ENCODE measurements at places on chromosomes 5 and 9.

- no peak for DNase-seq
These were observed 38.8 kb downstream of the SFXN1 start for GRCh38 chr5:175516933-175517823.

- DNase-seq, result peak; percentile 46
These were observed 1.6 kb downstream of the HBEGF start for GRCh38 chr5:140344683-140345423.

DNA sequence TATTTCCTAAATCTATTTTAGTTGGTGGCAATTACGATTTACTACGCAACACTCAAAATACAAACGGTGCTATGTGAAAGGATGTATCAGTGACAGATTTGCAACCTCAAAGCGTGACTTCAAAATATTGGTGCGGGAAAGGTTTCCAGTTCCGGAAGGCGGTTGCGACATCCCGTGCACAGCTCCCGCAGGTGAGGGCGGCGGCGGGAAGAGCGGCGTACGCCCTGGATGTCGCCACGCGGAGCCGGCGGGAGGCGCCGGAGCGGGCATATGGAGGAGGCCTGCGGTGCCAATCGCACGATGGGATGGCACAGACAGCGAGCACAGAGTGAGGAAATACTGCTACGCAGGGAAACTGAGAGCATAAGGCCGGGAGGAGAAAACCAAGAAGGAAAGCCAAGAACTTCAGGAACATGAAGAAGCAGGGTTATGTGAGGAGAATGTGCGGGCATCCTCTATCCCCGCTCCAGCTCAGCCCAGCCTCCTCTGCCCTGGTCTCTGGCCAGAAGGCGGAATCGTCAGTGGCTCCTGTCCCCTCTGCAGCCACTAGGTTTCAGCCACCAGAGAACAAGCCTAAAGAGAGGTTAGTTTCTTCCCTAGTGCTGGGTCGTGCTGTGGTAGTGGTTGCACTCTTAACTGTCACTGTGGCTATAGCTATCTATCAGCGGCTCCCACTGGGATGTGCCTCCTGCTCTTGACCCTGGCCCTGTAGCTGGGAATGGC is 378.1 kb upstream of the TLE4 start:
- no peak for DNase-seq

DNA sequence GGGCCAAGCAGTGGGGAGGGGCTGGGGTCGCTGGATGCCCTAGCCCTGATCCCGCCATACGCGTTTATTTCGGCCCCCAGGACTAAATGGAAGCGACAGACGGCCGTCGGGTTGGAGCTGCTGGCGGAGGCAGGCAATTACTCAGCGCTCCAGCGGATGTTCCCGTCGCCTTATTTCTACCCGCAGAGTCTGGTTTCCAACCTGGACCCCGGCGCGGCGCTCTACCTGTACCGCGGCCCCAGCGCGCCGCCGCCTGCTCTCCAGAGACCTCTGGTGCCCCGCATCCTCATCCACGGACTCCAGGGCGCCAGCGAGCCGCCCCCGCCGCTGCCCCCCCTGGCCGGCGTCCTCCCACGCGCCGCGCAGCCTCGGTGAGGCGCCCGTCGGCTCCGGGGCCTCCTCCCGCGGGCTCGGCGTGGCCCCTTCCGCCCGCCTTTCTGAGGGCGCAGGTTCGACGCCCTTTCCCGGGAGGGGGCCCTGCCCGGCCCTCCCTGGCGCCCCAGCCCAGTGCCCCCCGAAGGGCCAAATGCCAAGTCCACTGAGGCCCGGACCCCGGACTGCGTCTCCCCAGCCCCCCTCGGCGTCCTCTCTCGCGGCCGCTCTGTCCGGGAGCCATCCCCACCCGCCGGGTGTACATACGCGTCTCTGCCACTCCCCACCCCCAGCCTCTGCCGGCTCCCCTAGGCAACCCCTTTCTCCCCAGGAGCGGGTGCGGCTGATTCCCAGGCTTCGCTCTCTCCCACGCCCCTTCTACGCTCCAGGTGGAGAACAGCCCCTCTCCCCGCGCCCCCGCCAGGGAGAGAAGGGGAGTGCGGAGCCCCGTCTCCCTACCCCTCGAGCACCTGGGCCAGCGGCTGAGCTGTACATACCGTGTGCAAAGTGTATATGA is 7.0 kb downstream of the BARHL1 start:
- no peak for DNase-seq

- DNase-seq, result peak; percentile 95
These were observed 439.6 kb downstream of the CSNK1G3 start for GRCh38 chr5:123951582-123951977.

- DNase-seq, result peak; percentile 48
These were observed 96.9 kb upstream of the FCN2 start for GRCh38 chr9:134783699-134784039.

DNA sequence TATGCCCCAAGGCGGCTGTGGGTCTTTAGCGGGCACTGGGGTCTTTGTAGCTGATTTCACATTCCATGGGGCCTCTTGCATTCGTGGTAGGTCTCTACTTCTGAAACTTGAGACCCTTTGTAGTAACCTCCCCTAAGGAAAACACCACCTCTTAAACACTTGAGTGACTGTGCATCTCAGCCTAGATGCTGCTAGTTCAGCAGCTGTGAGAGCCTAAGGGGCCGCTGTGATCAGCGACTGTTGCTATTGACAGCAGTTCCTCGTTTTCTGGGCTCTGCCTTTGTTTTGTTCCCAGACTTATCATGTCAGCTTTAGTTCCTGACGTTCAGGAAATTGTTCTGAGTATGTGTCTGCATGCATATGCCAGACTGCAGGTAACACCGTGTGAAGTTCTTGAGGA is 171.2 kb downstream of the HSPA4 start:
- no peak for DNase-seq

- DNase-seq, result no peak
These were observed 20.4 kb downstream of the ZBTB5 start for GRCh38 chr9:37444890-37445289.

GRCh38 chr5:12023614-12024241 is 119.5 kb upstream of the CTNND2 start:
- peak; percentile 22 for DNase-seq

DNA sequence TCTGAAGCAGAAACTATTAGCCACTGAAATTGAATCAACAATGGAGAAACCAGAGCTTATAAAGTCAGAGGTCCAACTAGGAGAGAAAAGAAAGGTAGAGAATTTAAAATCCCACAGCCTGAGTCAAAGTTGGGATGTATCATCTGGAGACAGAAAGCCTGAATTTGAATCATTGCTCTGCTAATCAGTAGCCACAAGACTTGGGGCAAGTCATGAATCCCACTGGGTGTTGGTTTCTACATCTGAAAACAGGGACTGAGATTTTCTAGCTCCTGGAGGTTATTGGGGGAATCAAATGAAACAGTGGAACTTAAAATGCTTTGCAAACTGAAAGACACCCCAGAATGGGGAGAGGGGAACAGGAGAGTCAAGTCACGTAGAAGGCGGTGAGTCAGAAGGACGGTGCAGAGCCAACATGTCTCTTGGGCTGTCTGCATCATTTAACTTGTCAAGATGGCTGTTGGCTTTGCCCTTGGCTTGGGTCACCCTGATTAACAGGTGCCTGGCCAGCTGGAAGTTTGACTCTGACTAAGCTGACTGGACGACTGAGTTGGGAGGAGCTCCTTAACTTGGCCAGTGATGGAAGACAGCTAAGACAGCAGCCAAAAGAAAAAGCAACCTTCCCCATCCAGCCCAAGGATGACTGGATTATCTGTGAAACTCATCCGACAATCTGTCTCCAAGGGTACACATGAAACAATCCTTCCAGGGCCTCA is 60.6 kb upstream of the ADRA1B start:
- peak; percentile 52 for DNase-seq

GRCh38 chr9:112361601-112362000 is 18.3 kb upstream of the HSDL2 start:
- DNase-seq, result peak; percentile 45

- no peak for DNase-seq
These were observed 124.7 kb downstream of the DAB2IP start for GRCh38 chr9:121776001-121776738.

DNA sequence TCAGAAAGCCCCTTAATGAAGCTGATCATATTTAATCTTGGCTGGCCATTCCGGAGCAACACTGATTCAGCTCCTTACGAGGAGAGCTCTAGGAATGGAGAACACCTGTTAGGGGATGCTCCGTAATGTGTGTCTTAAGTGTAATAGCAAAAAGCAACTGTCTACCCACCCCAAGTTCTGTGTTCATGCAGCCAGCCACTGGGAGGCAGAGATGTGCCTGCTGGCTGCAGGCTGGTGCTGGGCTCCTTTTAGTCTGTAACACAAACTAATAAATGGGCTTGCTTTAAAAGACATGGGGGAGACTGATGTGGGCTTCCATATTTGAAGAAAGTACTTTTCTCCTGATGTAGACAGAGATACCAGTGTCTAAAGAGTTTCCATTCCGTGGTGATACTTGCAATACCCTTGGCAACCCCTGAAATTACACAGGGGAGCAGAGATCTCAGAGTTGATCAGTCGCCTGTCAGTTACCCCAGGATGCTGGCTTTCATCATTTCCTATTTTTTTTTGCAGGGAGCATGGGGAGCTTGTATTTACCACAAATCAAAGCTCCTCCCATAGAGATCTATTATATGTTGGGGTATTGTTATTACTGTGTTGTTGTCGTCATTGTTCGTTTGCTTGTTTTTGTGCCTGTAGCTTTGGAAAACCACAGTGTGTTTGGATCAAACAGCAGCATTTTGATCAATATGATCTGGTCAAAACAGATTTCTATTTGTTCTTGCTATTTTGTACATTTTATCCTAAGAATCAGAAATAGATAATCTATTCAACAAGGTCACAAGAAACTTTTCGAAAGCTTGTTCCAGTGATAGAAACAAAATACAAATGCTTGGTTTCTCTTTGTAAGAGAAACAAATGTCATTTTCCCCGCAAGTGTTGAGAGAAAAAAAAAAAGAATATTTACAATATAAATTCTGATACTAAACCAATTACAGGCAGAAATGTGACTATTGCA is 65.8 kb downstream of the MTX3 start:
- DNase-seq, result no peak

- DNase-seq, result no peak
These were observed 175.1 kb downstream of the C9orf50 start for GRCh38 chr9:129445794-129446306.
